ENCODE measurements at places on chromosomes 3 and 15.

GRCh38 chr15:81255315-81255957 is 58.8 kb downstream of the IL16 start:
- DNase-seq = no peak

DNA sequence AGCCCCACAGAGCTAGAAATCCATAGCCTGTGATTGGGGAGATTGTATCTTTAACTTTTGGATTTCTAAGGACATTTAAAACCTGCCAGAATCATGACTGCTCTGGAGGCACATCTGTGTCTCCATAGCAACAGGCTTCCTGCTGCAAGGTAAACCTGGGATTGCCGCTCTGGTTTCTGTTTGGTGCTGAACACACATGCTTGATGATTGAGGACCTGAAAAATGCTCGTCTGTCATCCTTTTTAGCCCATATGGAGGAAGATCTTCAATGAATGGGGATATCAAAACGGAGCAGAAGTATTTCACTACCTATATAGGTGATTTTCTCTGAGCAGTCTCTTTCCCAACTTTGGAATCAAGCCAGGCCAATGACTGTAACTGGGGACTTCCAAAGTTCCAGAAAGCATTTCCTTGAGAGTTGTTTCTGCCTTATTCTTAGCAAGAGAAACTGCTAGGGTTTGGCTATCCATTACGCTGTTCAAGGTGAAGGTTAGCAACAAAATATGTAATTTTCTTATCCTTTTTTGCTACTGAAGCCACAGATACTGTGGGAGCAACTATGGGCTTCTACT is 96.5 kb upstream of the TNIK start:
- DNase-seq = no peak

DNA sequence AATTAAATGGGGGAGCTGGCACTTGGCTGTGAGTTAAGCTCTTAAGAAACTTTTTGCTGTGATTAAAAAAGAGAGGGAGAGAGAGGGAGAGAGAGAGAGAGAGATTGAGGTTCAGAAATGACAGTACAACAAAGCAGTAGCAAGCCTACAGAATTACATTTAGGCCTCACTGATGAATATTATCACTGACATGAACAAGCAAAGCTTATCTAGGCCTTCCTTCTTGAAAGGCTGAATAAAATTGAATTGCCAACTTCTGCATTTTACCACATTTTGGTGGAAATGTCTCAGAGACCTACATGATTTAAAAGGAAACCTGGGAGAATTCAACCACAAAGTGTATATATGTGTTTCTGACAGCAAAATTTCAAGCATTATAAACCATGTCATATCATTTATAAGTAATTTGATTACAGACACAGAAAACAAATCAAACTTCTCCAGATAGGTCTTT is 530.8 kb downstream of the SOX2 start:
- no peak for DNase-seq

- no peak for DNase-seq
Measured at GRCh38 chr3:34582055-34582454, 783.6 kb downstream of the PDCD6IP start.

DNA sequence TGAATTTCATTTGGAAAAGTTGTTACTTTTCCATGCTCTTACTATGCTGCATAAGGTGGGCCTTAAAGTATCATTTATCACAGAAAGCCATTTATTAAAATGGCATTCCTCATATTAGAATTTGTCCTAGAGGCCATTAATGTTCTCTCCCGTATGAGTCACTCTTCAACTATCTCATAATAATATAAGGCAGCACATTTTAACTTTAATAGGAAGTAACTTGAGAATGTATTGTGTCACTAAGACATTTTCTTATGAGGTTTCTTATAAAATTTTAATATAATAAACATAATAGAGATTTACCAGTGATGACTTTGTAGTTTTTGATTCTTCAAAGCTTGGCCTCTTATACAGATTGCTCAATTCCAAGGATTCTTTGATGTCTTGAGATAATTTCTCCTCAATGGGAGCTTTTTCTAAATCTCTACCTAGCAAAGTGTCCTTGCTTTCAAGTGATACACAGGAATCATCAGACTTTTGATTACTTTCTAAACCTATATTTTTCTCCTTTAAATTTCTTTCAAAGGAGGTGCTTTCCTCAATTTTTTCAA is 74.7 kb downstream of the ZBBX start:
- DNase-seq = no peak

DNA sequence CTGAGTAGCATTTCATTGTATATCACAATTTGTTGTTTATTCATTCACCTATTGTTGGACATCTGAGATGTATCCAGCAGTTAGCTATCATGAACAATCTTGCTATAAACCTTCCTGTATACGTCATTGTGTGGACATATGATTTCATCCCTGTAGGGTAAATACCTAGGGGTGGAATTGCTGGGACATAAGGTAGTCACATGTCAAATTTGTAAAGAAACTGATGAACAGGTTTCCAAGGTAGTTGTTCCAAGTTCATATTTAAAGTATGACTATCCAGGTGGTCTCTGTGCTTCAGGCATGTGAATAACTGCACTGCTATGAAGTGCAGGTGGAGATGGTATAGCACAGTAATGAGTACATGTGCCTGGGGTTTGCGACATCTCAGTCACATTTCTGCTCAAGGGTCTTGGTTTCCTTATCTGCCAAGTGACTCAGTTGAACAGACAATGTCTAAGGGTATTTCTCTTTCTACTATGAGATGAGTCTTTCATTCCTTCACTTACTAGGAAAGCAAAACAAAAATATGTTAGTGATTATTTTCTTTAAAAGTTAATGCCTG is 229.0 kb upstream of the HES1 start:
- no peak for DNase-seq

DNA sequence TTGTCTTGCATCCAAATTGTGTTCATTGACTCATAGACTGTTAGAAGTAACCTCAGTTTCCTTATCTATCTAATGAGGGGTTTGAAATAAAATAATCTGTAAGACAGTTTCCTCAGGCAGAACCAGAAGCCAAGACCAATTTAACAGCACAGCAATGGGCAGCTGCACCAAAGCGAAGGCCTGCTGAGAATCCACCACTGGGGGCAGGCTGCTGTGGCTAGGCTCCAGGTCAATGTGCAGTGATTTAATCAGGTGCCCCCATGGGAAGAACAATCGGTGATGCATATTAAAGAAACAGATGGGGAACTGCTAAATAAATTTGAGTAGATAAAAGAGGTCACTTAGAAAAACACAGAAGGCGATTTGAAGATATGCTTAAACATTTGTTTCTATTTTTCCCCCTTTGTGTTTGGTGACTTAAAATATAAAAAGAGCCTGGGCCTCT is 28.0 kb upstream of the TMOD3 start:
- peak; percentile 21 for DNase-seq

DNA sequence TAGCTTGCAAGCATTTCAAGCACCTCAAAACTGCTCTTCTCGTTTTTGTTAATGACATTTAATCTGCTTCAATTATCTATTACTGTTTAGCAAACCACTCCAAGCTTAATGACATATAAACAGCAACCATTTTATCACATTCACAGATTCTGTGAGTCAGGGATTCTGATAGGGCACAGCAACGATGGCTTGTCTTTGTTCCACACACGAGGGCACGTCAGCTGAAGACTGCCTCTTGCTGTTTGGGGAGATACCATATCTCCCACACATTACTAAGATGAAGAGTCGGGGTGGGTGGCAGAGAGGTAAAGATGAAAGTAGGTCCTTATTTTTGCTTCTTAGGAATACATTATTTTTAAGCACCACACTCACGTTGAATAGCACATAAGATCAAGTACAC is 19.3 kb downstream of the CPOX start:
- DNase-seq = no peak

DNA sequence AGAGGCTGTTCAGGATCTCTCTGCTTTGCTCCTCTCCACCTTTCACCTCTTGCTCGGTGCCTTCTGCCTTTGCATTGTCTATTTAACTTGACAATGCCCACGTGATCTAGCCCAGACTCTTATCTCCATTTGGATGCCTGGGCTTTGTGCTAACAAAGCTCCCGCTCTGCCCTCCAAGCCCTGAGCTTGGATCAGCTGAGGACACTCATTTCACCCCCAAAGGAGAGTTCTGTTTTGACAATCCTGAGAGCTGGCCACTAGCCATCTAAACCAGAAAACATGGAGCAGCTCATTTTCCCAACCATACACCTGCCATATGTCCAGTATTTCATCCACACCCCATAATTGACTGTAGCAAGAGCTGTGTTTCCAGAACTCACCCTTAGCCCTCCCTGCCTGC is 12.8 kb downstream of the GPR176 start:
- DNase-seq = no peak

DNA sequence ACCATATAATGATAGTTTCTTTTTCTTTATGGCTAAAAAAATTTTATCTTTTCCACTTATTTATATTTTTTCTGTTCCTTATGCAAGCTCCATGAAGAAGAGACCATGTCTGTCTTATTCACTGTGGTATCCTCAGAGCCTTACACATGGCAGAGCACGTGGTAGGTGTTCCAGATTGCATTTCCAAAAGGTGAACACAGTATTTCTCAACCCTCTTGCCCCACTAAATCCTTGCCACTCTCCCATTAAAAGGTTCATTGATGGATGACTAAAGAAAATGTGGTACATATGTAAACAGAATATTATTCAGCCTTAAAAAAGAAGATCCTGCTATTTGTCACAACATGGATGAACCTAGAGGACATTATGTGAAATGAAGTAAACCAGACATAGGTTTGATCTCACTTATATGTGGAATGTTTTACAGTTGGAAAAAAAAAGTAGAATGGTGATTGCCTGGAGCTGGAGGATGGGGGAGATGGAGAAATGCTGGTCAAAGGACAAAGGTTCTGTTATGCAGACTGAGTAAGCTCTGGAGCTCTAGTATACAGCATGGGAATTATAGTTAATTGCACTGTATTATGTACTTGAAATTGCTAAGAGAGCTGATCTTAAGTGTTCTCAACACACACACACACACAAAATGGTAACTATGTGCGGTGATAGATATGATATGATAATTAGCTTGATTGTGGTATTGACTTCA is 266.7 kb downstream of the CNTN3 start:
- no peak for DNase-seq

GRCh38 chr3:13495351-13495813 is 15.3 kb downstream of the HDAC11 start:
- DNase-seq = no peak

GRCh38 chr3:153414982-153415381 is 253.0 kb downstream of the RAP2B start:
- no peak for DNase-seq

DNA sequence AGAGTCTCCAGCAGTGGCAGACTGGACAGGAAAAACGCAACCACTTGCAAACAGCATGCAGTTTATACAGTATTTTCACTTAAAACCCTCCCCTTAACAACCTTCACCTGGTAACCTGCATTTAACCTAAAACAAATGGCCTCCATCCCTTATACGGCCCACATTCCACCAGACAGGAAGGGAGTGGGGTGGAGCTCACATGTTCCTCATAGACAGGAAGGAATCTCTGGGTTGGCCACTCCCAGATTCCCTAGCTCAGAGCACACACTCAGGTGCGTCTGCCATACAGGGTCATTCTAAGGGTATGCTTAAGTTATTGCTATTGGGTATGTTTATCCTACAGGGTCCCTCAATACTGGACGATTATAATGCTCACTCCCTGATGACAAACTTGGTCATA is 16.8 kb upstream of the ABHD2 start:
- DNase-seq = peak; percentile 48

DNA sequence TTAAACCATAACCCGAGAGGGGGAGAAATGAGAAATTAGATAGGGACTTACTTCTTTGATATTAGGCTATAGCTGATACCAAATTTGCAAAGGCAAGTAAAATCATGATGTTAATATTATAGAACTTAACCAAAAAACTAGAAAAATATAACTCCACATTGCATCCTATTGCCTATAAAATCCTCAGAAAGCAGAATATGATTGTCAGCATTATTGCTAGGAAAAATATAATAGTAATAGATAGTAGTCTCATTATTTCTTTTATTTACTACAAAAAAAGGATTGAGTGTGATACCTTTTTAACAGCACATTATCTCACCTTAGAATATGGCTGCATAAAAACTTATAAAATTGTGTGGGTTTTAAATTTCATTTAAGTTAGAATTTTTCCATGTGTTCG is 206.5 kb upstream of the CDIN1 start:
- DNase-seq = no peak

DNA sequence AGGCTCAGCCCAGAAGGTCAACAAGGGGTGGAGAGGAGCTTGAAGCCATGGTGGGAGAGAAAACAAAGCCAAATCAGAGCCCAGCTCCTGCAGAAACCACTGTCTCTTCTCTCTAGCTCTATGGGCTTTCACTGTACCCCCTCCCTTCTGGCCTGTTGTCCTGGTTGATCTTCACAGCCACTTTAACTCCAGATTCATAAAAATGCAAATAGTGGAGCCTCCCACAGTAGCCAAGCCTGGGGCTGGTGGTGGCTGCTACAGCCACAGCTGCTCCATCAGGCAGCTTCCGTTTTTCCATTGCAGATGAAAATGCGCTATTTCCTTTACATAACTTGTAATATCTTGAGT is 20.7 kb upstream of the CAV3 start:
- DNase-seq = no peak

DNA sequence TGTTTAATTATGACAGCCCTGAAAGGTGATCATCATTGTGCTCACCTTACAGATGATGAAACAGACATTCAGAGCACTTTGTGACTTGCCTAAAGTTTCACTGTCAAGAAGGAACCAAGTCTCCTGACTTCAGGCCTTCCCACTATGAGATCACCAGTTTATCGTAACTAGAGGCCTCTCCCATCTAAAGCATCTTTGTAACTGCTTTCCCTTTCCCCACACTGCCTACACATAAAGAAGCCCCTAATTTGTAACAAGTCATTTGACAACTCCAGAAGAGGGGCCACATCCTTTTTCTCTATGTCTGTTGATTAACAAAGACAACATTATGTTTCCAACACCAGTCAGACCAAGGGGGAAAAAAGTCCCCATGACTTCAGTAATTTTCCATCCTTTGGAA is 1.1 kb downstream of the KLHL6 start:
- no peak for DNase-seq

DNA sequence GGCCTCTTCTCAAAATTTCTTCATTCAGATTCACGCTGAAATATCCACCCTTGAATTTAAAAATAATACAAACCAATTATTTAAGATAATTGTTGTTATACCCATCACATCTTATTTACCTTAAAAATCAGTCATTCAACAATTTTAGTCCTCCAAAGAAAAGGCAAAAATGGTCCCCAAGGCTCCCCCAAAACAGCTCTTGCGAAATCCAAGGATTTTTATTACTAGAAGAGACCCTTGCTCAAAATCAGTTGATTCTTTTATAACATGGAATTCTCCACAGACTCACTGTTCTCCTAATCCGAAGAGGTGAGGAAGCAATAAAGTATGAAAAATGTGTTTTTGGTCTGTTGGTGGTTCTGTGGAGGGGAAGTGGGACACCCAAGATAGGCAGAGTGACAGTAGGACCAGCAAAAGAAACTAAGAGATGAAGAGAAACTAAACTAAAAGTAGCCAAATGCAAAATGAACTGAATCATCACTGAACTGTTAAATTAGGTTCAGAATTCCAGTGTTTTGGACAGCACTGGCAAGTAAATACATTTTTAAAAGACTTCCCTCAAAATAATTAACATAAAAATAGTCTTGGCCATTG is 19.1 kb upstream of the PLCH1 start:
- no peak for DNase-seq
